ENCODE measurements at places on chromosomes 4 and X. TPM values are rescaled to one million over a fixed set of nuclear protein-coding genes. Genes with fewer than 3 reads are reported as not detected.

The CEP135 gene
- total RNA-seq, result 12.4 TPM

The ZIC3 gene
- 79.2 TPM for total RNA-seq

The ELK1 gene
- 41.4 TPM for total RNA-seq

GRCh38 chrX:11461201-11462001 is 168.2 kb downstream of the AMELX start:
- no peak for DNase-seq

DNA sequence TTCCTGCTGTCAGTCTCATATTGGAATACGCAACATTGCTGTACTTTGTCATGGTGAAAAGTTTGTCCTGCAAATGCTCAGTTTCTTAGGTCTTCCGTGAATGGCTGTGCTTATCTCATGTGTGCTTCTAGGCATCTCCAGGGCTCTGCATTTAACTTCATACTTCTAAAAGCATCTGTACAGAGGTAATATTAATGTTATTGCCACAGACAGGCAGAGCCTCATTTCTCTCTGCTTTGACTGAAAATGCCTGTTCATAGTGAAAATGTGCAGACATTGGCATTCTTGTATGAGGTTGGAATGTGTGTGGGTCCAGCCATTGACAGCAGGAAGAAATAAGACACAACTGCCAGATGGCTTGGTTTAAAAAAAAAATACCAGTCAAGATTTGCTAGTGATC is 140.1 kb upstream of the TTC29 start:
- no peak for DNase-seq

DNA sequence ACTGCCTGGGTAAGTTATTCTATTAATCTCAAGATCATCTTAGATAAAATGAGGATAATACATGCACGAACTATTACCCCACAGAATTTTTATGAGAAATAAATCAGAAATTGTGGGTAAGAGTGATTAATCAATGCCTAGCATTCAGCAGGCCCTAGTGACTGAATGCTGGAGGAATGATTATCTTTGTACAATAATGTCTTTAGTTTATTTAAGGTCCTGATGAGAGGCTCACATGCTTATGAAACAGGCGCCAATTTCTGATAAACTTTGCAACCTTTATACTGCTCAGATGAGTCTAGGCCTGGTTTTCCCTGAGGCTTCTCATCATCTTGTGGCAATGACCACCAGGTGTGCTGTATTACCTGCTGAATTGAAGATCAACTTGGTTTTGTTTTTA is 27.8 kb upstream of the BMP2K start:
- DNase-seq, result no peak

DNA sequence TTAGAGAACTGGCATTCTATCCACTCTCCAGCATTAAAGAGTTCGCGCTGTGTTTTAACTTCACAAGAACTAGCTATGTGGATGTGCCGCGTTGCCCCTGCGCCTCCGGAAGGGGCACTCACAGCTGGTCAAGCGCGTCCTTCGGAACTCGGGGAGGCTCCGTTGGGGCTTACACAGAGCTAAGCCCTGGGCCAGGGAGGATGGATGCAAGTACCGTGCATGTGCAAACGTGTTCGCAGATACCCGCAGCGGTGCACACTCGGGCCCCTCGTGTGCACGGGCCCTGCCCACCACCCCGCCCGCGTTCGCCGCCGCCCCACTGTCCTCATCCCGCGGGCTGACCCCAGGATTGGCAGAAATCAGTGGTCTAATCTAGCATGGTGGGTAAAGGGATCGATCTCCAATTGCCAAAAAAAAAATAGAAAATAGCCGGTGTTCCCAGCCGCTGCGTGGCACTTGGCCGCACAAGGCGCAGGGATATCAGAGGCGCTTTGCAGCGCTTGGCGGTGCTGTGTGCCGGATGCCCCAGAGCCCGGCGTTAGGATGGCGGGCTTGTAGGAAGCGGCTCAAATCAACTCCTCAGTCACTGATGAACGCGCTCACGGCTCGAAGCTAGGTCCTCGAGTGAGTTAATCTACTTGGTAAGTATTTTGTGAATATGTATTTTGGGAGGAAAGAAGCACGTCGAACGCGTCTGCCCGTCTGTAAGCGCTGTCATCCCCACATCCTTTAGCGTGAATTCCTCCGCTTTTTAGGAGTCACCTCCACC is 989 bp upstream of the PCDH10 start:
- no peak for DNase-seq

- DNase-seq, result no peak
These were observed 146.5 kb downstream of the NDST3 start for GRCh38 chr4:118180776-118181175.

DNA sequence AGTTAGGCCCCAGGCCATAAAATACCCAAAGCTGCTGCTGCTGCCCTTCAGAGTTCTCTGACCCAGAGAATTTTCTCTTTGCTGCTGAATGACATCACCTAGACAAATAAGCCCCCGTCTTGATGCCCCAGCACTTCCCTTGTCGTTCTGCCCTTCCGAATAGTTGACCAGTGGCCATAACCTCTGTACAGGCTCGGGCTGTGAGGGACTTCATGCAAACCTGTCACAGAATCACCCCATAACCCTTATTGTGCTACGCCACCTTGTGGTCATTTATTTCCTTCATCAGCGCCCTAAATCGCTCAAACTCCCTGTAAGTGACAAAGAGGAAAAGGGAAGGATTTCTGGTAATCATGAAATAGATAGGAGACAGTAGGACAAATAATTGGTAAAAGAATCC is 18.8 kb downstream of the SPACA5 start:
- DNase-seq, result no peak

DNA sequence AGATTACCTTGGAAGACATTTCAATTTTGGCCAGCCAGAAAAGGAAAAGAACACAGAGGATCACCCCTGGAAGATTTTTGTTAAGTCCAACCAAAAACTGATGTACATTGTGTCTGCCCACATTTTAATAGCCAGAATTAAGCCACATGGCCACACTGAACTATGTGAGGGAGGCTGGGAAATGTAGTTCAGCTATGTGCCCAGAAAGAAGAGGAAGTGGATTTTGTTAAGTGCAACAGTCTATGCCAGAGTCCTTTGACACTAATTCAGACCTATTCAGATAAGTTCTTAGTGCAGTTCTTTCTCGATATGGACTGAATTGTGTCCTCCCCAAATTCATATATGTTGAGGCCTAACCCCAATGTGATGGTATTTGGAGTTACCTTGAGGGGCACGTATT is 18.4 kb downstream of the PRPS1 start:
- no peak for DNase-seq

GRCh38 chr4:114321366-114321765 is 277.2 kb upstream of the UGT8 start:
- no peak for DNase-seq

DNA sequence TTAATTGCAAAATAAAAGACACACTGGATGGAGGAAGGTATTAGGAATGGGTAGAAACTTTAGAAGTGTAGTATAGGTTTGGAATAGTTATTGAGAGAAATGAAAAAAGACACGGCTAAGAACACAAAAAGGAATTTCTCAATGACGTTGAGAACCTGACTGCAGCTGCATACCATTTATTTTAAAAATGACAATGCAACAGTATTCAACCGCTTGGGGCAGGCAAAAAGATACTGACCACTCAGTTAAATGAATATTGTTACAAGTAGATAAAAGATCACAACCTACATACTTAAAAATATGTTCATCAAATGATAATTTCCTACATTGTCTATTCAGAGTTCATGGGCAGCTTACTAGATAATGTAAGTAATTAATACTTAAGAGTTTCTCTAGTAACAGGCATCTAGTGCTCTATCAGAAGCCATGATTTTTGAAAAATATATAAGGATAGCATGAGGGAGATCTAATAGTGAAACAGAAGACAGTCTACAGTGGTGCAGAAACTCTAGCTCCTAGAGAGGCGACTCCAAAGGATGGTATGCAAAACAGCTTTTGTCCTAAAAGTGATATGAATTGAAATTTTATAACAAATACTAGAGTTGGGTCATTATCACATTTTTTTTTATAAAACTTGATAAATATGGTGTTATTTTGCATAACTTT is 216.2 kb upstream of the VEGFC start:
- DNase-seq, result no peak

DNA sequence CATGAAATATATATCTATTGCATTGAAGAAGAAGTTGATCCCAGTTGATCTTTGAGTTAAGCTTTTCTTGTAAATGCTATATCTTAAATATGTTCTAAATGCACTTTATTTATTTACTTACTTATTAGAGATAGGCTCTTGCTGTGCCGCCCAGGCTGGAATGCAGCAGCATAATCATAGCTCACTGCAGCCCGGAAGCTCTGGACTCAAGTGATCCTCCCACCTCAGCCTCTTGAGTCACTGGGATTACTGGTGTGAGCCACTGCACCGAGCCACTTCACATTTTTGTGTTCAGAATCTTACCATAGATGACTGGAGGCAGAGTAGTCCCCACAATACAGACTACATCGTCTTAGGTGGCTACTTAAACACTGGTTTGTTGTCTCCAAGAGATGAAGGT is 324.3 kb upstream of the SLIT2 start:
- no peak for DNase-seq
